NCI-H2227 treated with DMSO at 0.1 percent for 48 hours (cell line): ENCODE measurements at places on chromosomes 1 and 21.

DNA sequence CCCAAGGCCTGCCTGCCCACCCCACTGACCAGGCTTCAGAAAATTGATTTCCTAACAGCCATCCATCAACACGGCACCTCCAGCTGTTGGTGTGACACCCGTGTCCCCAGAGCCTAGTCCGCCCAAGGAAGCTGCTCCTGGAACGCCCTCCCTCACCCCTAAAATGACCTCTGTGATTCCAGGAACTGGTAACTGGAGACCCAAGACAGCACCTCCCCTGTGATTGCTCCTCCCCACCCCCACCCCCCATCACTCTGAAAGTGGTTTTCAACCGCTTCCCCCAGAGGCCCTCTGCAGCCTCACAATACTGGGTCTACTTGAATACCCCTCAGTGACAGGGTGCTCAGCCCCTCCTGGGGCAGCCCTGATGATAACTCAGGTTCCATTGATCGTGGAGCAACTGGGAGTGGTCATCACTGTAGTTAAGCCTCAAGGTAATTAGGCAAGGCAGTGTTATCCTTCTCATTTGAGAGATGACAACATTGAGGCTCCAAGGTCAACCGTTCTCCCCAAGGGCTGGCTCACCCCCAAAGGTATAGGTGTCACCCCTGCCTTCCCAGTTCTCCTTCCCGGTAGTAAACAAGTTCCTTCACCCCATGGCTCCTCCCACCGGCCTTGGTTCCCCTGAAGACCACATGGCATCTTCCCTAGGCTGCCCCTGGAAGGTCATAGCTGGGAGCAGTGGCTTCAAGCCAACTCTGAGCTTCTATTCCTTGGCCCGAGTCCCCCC, 52.0 kb downstream of the TAS1R2 start:
- DNase-seq, result no peak

GRCh38 chr1:91611483-91611917, 110.8 kb downstream of the CDC7 start:
- no peak for DNase-seq

GRCh38 chr21:46127239-46128105, 27.9 kb downstream of the FTCD start:
- no peak for DNase-seq

DNA sequence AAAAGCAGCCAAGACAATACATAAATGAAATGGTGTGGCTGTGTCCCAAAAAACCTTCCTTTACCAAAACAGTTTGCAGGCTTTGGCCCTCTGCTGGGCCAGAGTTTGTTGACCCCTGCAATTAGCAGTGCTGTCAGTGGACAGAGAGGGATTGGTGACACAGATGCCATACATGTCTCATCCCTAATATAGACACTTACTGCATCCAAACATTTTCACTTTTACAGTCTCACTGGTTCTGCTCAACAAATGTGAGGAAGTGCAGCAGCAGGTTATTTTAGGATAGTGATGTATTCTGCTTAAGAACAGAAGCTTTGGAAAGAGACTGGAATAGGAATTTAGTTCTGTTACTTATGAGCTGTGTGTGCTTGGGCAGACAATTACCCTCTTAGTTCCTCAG, 462.8 kb upstream of the LRRC7 start:
- DNase-seq, result no peak

- no peak for DNase-seq
These were observed 15.5 kb upstream of the CELA3B start for GRCh38 chr1:21961337-21961736.

DNA sequence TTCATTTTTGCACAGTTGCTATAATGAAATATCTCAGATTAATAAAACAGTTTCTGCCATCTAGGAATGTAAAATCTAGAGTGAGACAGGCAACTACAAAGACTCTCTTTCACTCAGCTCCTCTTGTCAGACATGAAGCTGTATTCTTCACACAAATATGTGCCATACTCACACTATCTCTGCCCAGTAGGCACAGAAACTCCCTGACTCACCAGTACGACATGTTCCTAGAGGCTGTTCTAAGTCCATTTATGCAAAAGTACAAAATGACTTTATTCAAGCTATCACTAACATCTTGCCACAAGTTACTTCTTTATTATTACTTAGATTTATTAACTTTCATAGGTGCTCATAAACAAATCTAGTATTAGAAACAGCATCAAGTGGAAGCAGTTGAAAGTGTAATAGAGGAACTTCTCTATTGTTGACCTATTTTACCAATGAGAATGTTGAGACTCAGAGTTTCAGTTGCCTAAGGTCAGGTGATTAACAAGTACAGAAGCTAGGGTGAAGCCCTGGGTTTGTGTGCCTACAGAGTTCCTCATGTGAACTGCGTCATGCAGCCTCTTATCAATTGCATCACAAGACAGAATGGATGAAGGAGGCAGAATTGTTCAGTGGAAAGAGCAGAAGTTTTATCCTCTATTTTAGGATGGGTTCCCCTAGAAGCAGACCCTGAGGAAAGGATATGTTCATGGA, 98.9 kb downstream of the RGS2 start:
- no peak for DNase-seq

DNA sequence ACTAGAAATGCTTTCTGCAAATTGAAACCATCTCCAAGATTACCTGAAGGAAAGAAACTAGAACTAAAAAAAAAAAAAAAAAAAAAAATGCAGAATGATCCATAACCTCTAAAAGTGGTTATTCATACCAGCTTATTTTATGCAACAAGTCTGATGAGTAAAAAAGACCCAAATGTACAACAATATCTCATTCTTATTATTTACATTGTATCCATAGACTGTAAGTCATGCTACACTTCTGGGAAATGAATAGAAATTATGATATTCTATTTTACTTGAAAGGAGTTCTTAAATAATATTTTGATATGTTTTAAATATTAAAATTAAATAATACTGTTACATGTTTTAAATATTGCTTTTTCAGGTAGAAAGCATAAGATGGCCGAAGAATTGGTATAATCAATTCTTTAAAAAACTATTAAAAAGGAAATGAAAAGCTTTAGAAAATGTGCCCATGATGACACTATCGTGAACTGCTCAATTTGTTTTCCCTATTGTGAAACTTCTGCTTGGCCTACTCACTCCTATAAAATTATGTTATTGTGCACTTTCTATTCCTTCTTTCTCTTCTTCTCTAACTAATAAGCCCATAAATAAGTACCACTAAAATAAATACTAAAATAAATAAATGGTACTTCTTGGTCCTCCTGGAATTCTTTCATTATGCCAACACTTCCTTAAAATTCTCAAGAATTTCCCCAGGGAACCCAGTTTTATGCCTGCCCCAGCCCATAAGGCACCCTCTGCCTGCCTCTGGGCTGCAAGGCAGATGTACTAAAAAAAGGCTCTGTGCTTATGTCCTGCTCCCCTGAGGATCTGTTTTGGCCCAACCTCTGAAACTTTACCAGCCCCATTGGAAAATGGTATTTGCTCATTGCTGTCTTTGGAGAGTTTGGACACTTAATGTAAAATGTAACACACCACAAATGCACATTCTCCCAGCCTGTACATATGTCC, 18.1 kb downstream of the SAMSN1 start:
- DNase-seq, result no peak

GRCh38 chr1:156148216-156148615, 5.2 kb upstream of the SEMA4A start:
- no peak for DNase-seq

GRCh38 chr1:183023146-183023600, at the start of gene LAMC1:
LAMC1 (plus strand) TSS chr1:183023420; CDS start chr1:183023717, 297 bp downstream.
- peak; percentile 81 for DNase-seq

DNA sequence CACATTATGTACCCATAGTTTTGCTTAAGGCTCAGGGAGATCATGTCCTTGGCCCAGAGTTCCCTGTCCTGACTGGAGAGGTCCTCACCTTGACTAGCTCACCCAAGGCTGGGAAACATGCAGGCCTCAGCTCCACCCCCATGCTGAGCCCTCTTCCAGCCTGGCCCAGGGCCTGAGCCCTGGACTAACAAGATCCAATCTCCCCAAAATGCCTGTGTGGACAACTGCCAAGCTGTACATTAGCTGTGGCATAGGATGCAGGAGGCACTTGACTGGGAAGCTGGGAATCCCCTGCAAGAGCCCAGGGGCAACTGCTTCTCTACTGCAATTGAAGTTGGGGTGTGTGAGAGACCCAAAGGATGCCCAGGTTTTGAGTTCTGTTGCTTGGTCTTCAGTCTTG, 2.1 kb downstream of the LINGO4 start:
- DNase-seq, result no peak

GRCh38 chr21:44907225-44907965, 13.3 kb downstream of the ITGB2 start:
- no peak for DNase-seq

DNA sequence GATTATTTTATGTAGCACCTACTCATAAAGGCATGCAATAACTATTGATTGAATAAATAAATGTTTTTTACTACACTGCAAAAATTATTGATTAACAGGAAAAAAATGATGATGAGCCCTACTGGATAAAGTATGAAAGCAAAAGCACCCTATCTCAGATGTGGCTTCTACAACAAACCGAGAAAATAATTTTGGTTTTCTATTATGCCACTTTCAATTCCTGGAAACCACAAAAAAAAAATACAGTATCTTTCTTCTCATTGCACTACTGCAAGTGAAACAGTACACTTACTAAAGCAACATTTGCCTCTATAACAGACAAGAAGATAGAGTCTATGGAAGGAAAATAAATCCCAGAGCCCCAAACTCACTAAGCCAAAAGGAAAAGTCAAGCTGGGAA, 1882.4 kb downstream of the NCAM2 start:
- DNase-seq, result no peak

DNA sequence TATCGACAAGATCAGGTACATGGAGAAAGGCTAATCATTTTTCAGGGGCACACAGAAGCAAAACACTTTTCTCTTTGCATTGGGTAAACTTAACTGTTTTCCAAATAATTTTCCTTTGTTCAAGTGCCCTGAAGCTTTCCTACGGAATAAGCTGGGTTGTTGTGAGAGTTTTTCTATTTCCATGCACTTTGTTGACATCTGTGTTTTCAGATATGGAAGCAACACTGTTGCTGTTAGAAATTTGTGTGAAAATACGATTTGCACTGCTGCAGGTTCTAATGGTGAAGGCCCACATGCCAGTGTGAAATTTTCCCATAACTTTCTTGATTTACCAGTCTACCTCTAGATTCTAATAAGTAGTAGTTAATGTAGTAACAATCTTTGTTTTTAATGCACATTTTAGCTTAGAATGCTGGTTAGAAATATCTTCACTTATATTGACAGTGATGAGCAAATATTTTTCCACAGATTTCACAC, 18.3 kb downstream of the NFYC start:
- DNase-seq, result no peak

GRCh38 chr1:7608628-7609305, 162.3 kb upstream of the VAMP3 start:
- no peak for DNase-seq

DNA sequence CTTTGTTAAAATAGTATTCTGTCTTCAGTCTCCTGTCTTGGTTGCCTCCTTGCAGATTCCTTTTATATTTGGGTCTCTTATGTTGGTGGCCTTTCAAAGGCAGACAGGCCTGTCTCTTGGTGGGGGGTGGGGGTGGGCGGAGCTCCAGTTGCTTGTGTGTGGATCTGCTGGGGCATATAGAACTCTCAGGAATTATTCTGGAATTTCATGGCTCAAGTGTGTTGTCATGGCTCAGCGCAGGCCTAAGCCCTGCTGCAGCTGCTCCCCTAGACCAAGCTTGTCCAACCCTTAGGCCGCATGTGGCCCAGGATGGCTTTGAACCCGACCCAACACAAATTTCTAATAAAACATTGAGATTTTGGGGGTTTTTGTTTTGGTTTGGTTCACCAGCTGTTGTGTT, 8.0 kb downstream of the C1orf35 start:
- DNase-seq, result no peak

- DNase-seq, result no peak
These were observed 6.8 kb upstream of the CLDN8 start for GRCh38 chr21:30222724-30223123.

DNA sequence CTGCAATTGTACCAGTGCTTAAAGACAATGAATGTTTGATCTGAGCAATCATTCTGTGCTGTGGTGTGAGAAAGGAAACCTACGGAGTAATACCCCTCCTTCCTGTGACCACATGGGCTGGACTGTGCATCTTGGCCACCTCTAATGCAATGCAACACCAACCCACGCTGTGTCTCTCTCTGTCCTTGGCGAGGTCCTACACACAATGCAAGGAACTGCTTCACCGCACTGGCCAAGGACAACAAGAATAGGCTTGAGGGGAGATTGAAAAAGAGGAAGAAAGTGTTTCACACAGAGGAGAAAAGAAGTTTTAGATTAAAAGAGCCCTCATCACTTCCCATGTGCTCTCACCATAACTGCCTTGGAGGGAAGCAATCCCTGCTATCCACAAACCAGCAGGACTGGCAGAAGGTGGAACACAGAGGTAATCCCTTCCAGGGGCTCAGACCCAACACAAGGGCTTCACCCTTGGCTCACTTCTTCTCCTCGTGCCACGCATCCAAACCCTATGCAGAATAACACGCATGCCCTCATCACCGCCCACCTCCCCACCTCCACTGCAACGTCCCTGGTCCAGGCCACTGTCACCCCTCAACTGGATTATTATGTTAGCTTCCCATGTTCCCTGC, 112.5 kb upstream of the ERG start:
- DNase-seq, result no peak

GRCh38 chr1:108049178-108049819, 84.3 kb upstream of the VAV3 start:
- DNase-seq, result no peak

- no peak for DNase-seq
These were observed 146.2 kb downstream of the KCNT2 start for GRCh38 chr1:196462086-196462485.

- no peak for DNase-seq
These were observed 39.1 kb upstream of the TRAPPC10 start for GRCh38 chr21:43972850-43973633.

- no peak for DNase-seq
These were observed 34.6 kb downstream of the IL12RB2 start for GRCh38 chr1:67342076-67342890.

DNA sequence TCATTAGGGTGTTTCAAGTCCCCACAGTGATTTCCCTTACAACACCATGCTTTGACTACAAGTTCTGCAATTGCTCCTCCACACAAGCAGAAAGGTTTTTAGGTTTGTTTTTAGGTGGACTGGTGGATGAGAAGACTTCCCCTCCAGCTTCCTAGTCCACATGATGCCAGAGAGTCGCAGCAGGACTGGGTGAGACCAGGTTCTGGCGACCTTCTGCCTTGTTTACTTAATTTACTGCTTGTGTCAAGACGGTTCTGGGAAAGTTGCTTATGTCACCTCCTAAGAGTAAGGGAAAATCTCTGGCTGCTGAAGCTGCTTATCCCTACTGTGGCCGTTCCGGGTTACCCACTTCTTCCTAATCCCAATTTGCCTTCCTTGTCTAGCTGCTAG, 76.4 kb downstream of the GLUL start:
- DNase-seq, result no peak

- DNase-seq, result no peak
These were observed 56.6 kb downstream of the SUCO start for GRCh38 chr1:172589553-172589952.

- no peak for DNase-seq
These were observed 3.4 kb downstream of the ZNF326 start for GRCh38 chr1:89998306-89998705.
